ENCODE measurements at places on chromosomes 1 and 21.

DNA sequence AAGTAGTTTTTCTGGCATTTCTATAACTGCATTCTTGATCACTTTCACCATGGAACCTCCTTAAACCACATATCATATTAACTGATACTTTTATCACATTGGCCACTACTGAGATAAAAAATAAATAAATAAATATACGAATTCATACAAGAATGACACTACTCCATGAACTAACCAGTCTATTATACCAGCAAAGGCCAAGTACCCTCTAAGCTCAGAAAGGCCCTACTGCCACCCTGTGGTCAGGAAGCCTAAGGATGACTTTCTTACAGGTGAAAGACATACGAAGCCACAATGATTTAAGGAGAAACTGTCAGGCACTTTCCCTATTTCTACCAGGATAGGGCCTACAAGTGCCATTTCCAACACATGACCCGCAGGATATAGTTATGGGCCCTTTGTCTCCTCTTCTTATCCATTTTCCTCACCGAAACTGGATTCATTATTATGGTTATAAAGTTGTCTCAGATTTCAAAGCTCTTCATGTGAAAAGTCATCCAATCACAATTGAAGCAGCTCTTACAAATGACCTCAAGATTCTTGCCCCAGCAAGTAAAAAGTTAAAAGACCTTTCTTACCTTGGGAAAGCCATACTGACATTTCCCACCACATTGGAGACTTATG, 23.9 kb downstream of the DNAJC8 start:
- peak; percentile 45 for DNase-seq

- no peak for DNase-seq
Observed at GRCh38 chr21:35134309-35134708, 85.2 kb upstream of the RUNX1 start.

DNA sequence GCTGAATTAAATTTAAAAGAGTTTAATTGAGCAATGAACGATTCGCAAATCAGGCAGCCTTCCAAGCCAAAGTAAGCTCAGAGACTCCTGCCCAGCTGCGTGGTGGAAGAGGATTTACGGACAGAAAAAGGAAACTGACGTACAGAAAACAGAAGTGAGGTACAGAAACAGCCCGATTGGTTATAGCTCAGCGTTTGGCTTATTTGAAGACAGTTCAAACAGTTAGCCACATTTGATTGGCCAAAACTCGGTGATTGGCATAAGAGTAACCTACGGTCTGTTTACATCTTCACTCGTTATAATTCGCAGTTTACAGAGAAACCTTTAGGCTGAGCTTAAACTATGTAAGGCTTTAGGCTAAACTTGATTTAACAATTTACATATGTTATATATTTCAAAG, 46.9 kb downstream of the CR1L start:
- DNase-seq, result no peak

GRCh38 chr1:117034791-117035290, 25.3 kb upstream of the TTF2 start:
- DNase-seq, result no peak

DNA sequence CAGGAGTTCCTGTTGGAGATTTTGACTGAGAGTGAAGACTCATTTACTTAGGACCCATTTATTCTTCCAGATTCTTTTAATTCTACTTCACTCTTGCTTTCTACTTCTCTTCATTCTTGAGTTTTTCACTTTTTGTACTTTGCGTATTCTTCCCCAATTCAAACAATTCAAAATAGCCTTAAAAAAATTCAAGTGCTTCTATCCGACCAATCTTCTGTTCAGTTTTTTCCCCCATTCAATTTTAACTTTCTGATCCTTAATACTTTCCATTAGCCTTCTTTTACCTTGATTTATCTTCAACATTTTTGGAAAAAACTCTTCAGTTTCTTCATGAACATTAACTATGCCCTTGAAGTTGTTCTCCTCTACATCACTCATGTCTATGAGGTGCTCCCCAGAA, 21.1 kb downstream of the ZFYVE9 start:
- DNase-seq, result no peak

DNA sequence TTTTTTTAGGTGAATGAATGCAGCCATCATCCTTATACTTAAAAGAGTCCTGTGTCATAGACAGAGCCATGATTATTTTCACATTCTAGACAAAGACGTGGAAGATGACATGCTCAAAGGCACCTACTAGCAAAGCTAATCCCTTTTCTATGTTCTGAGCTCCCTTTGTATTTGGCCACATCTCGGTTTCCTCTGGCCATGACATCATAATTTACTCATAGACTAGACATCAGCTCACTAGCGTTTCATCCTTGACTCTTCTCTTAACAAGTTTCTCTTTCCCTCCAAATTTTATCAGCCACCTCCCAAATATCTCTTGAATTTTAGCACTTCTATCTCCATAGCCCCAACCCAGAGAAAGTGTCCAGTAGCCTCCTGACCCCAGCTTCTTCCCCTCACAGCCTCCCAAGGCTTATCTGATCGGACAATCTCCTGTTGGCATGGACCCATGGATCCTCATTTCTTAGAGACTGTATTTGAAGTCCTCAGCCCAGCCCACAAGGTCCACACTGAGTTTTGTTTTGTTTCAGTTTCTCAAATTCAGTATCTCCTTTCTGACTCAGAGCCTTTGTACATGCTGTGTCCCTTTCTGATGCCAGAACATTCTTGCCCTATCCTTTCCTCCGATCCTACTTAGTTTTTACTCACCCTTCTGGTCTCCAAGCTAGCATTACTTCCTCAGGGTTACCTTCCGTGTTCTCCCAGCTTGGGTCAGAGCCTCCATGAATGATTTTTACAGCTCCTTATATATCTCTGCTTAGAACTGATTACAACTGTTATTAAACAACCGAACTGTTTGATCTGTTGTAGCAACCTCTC, 33.0 kb upstream of the EPS8L3 start:
- no peak for DNase-seq

GRCh38 chr1:33177996-33178540, 3.8 kb downstream of the TRIM62 start:
- DNase-seq, result no peak

DNA sequence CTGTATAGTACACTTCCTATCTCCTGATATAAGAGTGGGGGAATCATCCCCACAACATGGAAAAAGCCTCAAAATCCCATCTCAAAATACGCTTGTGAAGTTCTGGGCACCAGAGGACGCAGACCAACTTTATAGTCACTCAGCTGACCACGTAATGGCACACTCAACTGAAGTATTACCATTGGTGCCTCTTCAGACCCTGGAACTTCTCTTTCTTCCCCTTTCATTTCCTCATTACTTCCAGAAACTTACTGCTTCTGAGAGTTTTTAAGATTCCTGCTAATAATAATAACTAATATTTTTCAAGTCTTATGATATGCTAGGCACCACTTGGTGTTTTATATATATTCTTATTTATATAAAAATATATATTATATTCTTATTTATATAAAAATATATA, 202.6 kb downstream of the PTPRC start:
- DNase-seq, result no peak

- DNase-seq, result no peak
Observed at GRCh38 chr1:112887599-112888283, 68.3 kb downstream of the SLC16A1 start.

- no peak for DNase-seq
Observed at GRCh38 chr1:230781594-230781993, 34.4 kb downstream of the CAPN9 start.

DNA sequence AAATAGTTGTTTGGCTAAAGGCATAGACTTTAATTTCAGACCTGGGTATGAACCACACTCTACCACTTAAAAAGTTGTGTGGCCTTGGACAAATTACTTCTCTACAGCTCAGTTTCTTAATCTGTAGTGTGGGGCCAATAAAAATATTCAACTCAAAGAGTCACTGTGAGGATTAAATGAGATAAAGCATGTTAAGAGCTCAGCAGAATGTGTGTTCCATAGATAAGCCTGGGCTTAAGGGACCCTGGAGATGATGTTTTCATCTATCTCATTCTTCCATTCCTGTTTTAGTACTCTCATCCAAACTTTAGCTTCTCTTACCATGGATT, 17.7 kb downstream of the S100A10 start:
- no peak for DNase-seq

- DNase-seq, result no peak
Observed at GRCh38 chr1:226985239-226985838, 45.2 kb downstream of the COQ8A start.

DNA sequence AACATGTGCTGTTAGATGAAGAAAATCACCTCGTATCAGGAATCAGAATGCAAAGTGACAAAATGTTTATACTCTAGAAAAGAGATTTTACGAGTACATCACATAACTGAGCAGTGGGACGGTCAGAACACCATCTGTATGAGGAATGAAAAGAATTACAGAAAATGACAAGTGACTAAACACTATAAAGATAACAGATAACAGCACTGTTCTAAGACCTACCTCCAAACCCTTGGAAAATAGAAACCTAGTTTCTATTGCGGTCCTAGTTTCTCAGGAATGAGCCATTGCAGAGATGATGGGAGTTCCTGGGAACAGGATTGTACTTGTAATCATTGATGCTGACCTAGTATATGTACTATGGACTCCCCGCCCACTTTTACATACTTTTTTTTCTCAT, 839.4 kb upstream of the ADAMTS5 start:
- peak; percentile 10 for DNase-seq

DNA sequence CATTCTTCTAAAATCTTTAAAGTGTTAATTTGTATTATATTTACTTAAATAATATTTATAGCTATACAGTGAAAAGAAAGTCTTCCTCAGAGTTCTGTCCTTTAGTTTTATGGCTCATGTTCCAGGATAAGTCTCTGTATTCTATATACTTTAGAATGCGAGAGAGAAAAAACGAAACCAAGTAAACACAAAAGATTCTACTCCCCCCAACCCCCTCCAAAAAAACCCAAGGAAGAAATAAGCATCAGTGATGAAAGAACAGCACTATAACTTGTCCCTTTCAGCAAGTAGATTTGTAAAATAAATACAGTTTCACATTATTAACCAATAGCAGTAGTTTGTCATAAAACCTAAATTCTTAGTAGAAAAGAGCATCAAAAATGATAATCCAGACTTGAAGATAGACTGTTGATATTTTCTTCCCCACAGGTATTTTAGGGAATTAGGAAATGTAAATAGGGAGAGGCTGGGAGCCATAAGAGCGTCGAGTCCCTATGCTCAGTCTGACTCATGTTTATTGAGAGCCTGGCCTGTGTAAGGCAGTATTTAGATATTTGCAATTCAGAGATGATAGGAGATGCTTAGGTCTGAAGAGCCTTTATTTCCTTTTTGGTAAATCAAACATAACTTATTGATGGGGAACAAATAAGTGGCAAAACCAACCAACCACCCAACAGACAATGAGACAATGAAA, 35.5 kb downstream of the CDC14A start:
- no peak for DNase-seq

All from HTR-8/SVneo (cell line).